Stimulated activated CD4-positive, alpha-beta T cell treated with anti-CD3 and anti-CD28 coated beads, Interleukin-12 subunit alpha, Interleukin-12 subunit beta, amount 100 ng/mL, for 48 hours (primary cell): ENCODE measurements at places on chromosomes 13 and 19.

DNA sequence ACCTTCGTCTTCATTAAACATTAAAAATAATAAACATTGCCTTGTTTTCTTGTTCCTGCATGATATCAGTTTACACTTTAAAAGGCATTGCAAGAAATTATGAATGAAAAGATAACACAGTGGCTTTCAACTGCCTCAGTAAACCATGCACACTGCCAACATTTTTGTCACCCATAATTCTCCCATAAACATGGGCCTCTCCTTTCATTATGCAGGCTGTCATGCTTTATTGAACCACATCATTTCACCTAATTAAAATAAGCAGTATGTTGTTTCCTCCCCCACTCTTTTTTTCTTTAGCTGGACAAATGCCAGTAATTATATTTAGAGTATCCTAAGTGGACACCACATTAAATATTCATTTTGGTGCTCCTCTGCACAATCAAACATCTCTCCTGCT, 1566.5 kb upstream of the SLC10A2 start:
- DNase-seq = no peak

DNA sequence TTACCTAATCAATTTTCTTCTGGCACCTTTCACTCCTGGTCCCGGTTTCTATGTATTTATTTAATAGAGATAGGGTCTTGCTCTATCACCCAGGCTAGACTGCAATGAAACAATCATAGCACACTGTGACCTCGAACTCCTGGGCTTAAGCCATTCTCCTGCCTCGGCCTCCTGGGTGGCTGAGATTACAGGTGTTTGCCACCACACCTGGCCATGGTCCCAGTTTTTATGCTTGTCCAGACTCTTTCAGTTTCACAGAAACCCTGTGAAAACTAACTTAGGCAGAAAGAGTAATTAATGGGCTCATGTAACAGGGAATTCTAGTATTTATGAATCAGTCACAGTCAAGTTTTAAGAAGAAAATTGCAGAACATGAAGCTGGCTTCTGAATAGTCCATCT, 9.0 kb upstream of the STK24 start:
- no peak for DNase-seq

DNA sequence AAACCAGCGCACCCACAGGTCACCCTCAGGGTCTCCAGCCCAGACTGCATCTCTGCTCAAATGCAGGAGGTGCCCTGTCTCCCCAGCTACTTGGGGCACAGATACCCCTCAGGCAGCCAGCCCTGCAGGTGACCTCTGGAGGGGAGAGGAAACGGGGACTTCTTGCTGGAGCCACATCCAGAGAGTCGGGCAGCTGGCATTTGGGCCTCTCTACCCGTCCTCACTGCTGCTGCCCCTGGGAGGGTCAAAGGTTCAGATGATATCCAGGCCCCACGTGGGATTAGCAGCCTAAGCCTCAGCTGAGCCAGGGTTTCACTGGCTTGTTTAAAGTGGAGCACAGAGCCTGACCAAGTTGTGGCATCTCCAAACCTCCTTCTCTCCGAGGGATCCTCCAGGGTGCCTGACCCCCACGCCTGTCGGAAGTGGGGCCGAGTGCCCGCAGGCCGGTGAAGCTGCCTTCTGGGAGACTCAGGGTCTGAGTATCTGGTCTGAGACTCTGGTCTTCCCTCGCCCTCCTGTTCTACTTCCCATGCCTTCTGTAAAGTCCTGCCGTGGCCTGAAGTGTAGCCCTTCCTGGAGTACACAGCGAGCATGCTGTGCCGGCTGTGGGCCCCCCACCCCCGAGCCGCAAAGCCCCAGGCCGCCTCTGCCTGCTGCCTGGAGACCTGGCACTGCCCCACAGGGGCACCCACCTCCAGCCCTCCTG, 2.1 kb downstream of the RASA3 start:
- no peak for DNase-seq

DNA sequence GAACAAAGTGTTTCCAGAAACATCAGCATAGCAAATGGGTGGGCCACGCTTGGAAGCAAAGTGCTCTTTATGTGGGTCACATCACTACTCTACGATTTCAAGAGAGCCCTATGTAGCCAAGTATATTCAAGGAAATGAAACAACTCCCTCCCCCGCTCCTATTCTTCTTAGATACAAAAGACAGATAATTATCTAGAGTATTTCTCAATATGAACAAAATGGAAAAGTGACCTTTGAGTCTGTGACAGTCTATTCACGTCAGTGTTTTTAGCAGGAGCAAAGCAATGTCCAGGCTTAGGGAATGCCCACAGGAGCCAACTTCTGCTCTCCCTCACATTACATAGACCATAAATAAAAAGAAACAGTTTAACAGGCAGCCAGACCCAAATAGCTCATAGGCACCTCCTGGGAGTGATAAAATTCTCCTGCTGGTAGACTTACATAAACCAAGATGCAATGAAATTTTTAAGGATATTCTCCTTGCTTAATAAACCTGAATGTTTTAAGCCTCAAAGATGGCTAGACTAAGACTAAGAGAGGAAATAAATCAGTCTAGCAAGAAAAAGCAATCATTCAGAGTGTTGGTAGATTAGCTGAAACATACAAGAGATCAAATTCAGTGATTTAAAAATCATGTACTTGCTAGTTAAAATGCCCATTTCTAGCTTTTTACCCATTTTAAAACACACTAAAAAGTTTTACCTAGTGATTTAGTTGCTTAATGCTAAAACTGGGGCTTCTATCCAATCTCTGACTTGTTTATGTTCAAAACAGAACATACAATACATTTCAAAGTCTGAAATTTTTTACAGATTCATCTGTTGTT, 182.8 kb downstream of the RGCC start:
- no peak for DNase-seq

DNA sequence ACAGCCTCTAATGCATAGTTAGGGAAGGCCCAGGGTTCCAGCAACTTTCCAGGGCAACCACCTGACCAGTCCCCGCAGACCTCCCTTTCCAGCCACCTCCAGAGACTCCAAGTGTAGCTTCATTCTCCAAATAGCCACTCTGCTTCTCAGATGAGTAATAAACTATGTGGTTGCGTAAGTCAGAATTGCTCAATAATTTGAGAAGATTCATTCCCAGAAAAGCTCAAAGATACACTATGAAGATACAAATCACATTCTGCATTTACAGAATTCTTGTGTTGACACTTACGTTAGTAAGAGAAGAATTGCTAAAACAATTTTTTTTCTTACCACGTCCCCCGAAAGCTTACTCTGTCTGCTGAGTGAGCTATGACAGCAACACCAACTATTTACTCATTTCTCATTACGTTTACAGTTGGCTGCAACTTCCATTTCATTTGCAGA, 8.2 kb upstream of the LATS2 start:
- no peak for DNase-seq

DNA sequence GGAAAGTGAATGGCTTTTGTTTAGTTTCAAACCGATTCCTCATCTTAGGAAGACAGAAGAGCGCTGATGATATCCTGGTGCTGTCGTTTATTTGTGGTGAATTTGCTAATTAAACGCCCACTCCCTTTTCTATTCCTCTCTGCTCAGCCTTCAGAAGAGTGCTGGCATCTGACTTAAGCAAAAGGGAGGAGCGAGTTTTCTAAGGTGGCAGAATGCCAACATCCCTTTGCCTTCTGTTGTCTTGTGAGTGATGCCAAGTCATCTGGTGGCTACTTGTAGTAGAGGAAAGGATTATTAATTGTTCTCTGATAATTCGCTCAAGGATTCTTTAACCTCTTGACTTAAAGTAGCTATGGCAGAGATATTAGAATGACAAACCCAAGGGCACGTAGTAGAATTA, 68.1 kb downstream of the ERCC5 start:
- no peak for DNase-seq

DNA sequence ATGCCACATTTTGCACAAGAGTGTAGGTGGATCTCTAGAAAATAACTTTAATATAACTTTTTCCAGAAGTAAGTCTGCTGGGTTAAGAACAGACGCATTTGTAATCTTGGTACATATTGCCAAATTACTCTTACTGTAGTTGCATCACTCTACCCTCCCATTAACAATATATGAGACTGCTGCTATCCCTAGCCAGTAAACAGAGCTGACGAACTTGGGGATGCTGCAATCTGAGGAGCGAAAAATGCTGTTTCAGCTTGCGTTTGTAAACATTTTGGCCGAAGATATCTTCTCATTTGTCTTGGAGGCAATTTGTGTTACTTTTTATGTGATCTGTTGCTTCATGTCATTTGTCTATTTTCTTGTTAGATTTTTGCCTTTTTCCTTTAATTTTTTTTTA, 1482.8 kb downstream of the OLFM4 start:
- no peak for DNase-seq

DNA sequence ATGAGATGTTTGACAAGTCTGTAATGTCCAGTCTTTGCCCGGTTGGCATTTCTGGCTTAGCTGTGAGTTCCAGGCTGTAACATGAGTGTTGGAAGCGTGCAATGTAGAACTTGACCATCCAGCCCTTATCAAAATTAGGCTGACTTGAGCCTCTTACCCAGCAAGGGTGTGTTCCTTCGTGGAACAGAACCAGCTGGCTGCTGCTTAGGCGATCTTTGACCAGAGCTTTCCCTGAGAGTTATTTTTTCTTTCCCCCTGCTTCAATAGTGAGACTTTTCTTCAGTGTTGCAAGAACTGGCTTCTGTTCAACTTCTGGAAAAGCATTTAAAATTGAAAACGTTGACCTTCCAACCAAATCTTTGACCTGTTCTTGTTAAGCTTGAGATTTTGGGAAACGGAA, 6.5 kb downstream of the TNFSF13B start:
- DNase-seq = no peak

GRCh38 chr19:47512948-47513319, 1.9 kb downstream of the NAPA start:
- no peak for DNase-seq

GRCh38 chr19:37593996-37594303, 642 bp downstream of the ZNF571 start:
- no peak for DNase-seq

- no peak for DNase-seq
Measured at GRCh38 chr13:72341904-72342303, 385.5 kb downstream of the MZT1 start.

- DNase-seq = no peak
Measured at GRCh38 chr19:3591876-3592613, 6.8 kb downstream of the GIPC3 start.

DNA sequence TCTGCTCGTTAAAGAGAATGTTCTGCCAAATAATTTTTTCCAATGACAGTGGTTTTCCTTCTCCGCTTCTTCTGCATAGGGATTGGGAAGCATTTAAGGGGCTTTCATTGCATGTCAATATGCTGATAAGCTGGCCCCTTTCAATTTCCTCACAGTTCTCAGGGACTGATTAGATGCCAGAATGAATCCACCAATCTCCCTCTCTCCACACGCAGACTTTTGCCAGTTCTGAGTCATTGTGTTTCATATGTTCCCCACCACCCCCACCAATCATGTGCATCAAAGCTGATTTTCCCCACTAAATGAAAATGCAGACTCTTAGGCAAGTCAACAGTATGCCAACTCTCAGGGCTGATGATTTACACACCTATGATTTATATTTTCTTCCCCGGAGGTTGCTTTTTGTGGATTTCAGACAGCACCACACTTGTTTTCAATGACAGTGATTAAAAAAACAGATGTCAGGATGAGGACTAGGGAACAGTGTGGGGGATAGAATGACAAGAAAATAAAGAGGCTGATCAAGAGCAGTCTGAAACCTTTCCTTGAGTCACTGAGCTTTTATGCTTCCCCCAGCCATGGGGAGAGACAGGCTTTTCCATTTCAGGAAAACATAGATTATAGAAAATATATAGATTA, 47.9 kb upstream of the C13orf42 start:
- no peak for DNase-seq

- DNase-seq = peak; percentile 77
Measured at GRCh38 chr19:7340959-7341837, 7.5 kb upstream of the ARHGEF18 start.

GRCh38 chr13:22336460-22336859, 665.6 kb downstream of the FGF9 start:
- DNase-seq = no peak

DNA sequence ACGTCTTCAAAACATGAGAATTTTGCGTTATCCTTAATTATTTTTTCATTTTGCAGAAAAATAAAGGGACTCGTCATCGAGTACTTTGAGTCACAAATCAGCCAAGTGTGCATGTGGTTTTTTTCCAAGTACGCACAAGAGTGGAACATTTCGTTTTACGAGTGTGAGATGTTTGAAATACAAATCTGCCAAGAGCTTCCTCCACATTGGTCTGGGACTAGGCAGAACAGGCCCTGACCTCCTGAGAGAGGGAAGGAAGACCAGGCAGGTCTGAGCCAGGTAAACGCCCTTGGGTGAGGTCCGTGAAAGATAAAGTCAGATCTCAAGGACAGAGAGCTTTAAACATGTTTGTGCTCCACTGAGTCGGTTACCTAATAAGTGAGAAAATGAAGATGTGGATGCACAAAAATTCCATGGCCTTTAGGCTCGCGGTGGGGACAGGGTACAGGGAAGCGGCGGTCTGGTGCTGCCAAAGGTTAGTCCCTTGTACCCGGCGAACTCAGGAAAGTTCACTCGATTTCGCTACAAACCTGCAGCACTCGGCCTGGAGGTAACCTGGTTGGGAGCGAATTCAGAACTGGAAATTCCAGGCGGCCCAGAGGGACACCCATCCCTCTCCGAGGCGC, 473 bp upstream of the ITM2B start:
- no peak for DNase-seq

- DNase-seq = no peak
Measured at GRCh38 chr13:33793726-33794125, 24.2 kb upstream of the RFC3 start.

DNA sequence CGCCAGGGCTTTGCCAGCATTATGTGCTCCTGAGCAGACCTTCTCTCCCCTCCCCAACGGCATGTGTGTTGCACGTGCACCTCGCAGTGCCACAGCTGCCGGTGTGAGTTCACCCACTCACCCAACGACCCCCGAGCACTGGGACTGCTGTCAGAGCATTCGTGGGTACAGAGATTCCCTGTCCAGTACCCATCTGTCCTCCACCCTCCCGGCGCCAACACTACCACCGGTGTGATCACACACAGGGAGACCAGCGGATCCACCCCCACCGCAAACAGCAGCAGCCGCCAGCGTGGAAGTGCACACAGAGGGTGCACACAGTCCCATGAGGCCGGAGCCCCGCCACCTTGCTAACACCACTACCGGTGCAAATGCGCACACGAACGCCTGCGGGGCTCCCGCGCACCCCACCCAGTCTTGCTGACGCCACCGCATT, 15.9 kb downstream of the LILRA1 start:
- no peak for DNase-seq

DNA sequence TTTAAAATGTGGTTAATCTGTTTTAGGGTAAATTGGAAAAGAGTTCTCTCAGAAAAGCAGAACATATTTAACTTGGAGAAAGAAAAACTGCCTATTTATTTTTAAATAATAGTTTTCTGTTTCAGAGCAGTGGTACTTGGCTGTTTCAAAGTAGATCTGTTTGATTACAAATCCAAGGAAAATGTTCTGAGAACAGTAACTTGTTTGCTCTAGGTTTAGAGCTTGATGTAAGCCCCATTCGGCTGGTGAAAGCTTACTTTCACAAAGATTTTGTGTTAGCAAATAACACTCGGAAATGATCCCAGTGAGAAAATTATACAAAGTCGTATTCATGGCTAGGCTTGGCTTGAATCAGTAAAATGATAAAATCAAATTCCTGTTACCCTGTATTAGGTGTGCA, 395.8 kb upstream of the GPC6 start:
- DNase-seq = no peak

- no peak for DNase-seq
Measured at GRCh38 chr19:40144947-40145748, 46.1 kb upstream of the MAP3K10 start.

- DNase-seq = no peak
Measured at GRCh38 chr13:24642219-24642618, 38.0 kb upstream of the ATP12A start.
